ENCODE measurements at places on chromosomes 7 and 10.

DNA sequence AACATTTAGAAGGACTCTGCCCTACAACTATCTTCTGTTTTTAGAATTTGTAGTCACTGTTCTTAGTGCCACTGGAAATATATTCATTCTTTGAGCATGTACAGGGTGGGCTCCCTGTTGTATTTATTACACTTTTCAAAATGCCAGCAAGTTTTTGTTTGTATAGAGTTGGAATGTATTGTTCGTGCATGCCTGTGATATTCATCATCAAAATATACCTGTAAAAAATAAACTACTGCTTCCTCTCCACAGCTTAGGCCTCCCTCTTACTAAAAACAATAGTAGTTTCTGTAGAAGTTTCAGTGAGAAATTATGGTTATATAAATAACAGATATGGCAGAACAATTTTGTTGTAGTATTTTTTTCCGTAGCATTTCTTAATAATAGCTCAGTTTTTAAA lies 61.6 kb downstream of the NHLRC2 start:
- no peak for DNase-seq

DNA sequence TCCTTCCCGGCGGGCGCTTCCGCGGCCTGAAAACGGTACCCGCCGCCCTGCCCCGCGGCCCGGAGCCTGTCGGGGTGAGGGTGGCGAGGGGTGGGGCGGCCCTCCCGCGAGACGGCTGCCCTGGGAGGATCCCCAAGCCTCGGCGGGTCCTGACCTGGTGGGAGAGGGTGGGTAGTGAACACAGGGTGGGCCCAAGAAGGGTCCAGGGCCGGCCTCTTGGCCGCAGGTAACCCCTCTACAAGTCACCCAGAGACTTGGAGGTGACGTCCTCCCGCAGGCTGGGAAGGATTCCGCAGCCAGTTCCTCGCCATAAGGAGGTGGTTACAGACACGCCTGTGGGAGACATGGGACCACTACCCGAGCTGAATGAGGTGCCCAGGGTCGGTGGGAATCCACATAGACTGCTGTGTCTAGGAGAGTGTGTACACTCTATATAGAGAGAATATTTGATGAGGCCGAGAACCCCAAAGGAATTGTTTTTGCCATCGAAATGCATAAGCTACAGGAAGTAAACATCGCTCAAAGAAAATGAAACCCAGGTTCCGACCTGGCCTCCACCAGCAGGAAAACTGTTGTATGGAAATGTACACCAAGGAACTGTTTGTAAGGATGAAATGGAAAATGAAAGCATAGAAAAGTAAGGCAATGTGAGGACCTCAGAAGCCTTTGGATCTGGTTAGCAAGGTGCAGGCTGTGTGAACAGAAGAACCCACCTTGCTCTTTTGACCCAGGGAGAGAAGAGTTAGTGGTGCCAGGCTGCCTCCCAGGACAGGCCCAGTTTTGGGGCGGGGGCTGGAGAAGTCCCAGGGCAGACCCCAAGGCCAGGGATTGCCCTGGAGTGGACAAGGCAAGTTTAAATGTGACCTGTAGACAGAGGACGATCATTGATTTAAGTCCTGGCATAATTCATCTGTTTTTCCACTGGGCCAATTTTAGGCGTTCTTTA lies 659 bp downstream of the OPTN start:
- peak; percentile 14 for DNase-seq

GRCh38 chr7:76146374-76146773 lies 55.3 kb upstream of the SRRM3 start:
- DNase-seq, result no peak

DNA sequence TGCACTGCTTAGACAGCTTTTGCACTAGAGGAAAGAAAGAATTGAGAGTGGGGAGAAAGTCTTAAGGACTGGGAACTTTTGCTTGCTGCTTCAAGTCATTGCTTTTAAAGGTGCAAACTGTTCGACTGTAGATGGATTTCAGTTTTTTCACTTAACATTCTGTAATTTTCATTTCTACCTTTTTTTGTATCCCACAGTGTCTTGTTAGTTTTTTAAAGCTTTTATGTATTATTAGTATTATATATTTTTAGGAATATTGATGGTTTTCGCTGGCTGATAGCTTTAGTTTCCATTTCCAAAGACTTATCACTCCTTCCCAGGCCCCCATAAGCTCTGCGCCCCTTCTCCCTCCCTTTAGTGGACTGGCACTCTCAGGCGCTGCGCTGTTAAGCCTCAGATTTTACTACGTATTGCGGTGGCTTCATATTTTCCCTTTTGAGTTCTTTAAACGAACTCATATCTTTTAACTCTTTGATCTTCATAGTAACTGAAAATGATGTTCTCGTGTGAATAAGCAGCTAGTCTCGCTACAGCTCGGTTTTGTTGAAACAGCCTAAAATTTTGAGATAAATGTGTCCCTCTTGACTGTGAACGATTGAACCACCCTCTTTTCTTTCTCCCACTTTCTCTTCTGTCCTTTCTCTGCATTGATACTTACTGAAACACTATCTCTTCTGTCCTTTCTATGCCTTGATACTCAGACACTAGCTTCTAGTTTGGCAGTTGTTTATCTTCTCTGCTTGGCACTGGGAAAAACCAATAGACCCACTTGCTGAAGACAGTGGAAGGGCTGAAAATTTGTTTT lies 2.5 kb upstream of the ETV1 start:
- DNase-seq, result no peak

DNA sequence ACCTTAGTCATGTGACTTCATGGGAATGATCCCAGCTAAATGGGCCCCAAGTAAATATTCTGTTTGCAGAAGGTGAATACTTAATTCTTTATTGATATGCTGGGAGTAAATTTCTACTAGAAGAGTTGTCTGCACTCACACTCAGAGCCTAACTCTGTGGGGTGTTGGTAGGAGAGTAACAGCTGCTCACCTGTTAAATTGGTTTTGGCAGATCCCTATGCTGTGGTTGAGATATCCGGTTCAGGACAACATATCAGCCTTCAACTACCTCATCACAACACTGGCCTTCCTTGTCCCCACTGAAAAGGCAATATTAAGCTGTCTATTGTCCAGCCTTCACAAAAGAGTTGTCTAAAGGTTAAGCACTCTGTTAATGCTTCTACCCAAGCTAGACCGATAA lies 738.3 kb downstream of the INHBA start:
- DNase-seq, result no peak

DNA sequence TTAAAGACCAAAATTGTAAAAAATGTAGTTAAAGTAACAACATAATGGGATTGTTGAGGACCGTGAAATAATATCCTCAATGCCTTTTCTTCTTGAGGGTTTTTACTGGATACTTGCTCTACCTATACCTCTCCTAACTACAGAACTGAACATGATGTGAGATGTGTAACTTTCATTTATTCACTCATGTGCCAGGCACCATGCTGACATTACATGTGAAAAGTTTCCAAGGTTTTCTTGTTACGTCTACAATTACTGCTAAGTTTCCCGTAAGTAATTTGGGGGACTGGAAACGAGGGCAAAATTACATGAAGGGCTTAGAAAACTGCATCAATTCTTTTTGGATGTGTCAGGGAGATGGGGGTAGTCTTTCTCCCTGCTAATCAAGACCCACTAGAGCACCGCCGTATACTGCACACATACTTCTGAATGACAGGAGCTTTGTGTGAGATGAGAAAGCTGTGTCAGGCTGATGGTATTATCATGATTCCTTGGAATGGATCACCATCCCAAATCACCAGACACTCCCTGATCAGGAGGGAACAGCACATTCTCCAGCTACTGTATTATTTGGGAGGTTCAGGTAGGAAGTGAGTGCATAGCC lies 41.8 kb downstream of the PTPRZ1 start:
- no peak for DNase-seq

GRCh38 chr7:74514131-74514591 lies 60.5 kb downstream of the GTF2IRD1 start:
- DNase-seq, result no peak

GRCh38 chr10:98258683-98259454 lies 9.1 kb downstream of the LOXL4 start:
- DNase-seq, result no peak

GRCh38 chr7:131011976-131012375 lies 278.0 kb upstream of the KLF14 start:
- no peak for DNase-seq

All from T follicular helper cell (primary cell).